ENCODE measurements at places on chromosomes 12 and 14. TPM values are rescaled to one million over a fixed set of nuclear protein-coding genes. Genes with fewer than 3 reads are reported as not detected.

CPNE8 gene
- 6.3 TPM for total RNA-seq

DNA sequence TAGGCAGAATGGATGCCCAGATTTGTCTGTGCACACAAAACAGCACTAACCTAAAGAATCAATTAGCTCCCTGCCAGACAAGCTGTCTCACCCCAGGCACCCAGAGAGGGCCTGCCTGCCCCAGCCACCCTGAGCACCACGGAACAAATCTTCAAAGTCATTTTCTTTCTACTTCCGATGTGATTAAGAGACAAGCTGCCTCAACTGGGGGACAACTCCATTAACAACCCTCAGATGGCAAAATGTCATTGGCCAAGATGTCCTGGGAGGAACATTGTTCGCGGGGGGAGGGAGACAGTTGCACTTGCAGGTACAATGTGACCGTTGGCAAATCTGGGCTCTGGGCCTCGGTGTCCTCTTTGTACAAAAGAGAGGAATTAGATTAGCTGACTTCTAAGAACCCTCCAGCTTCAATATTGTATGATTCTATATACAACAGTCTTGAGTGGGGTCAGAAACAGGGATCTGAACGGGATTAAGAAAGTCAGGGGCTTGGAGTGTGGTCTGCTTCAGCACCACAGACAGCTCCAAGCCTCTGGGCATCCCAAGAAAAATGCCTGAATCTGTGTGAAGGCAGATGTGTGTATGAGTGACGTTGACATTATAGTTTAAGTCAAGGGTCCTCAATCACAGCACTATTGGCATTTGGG, 42.8 kb upstream of the CMKLR1 start:
- H3K4me3 ChIP-seq: no peak overlapping the region
- no peak for DNase-seq

- H3K27me3 ChIP-seq: no peaks in the 10 kb centered on the region
- no peak overlapping the region for H3K4me3 ChIP-seq
- no peak overlapping the region for H3K27ac ChIP-seq
- DNase-seq: no peak
- H3K4me1 ChIP-seq: peaks cover 36% of the 10 kb centered on the region
Observed at GRCh38 chr14:50057331-50057730, 59.0 kb downstream of the VCPKMT start.

GYS2 gene
- total RNA-seq: not detected

DNA sequence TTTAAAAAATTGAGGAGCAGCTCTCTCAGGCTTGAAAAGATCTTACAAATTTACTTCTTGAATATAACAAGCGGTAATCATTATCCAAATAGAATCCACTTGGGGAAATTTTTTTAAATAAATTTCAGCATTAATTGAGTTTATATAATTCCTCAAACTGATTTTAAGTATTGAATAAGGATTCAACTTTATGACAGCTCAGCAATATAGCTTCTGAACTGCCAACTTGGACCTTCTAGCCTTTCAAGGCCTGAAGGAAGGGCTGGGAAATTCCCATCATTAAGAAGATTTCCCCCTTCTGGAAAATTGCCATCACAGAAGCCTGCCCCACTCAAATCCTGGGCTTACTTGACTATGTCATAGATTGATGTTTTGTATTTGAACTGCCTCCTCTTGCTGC, 57.5 kb upstream of the GARIN2 start:
- no peaks in the 10 kb centered on the region for H3K27me3 ChIP-seq
- H3K4me3 ChIP-seq: no peak overlapping the region
- no peaks in the 10 kb centered on the region for H3K4me1 ChIP-seq
- H3K36me3 ChIP-seq: no peaks in the 10 kb centered on the region

DNA sequence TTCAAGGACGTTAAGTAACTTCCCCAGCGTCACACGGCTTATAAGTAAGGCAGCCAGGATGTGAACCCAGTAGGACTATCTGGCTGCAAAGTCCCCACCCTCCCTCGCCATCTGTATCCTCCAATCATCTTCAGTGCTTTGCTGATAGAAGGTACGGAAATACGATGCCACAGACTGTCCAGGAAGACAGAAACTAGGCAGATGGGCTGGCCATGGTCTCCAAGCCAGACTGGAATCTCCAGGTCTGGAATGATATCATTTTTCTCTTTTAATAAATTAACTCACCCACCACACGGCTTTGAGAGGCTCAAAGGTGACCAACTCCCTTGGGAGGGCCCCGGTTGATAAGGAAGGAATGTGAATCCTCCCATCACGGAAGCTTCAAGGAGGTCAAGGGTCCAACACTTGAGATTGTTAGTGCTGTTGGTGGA, 16.3 kb upstream of the BDKRB1 start:
- no peaks in the 10 kb centered on the region for H3K27me3 ChIP-seq
- no peak overlapping the region for H3K4me3 ChIP-seq
- DNase-seq: no peak
- no peaks in the 10 kb centered on the region for H3K36me3 ChIP-seq

DNA sequence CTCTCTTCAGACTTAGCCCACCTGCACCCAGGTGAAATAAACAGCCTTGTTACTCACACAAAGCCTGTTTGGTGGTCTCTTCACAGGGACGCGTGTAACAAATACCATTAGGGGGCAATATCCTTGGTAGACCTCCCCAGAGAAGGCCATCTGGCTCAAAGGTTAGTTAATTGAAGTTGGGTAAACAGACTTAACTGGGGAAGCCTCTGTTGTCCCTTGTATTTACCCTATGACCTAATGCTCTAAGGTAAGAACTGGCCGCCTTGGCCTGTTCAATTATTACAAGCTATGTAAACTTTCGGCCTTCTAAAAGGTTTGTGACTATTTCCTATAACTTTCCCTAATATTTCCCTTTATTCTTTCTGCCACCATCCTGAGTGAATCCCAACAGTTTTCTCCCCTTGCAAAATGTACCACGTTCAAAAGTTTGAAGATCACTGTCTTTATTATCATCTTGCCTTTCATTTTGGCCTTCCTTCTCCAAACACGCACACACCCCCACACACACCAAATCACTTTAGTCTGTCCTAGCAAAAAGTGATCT, 15.3 kb upstream of the LYZ start:
- no peak overlapping the region for H3K4me3 ChIP-seq
- H3K27me3 ChIP-seq: no peaks in the 10 kb centered on the region
- peaks cover 47% of the 10 kb centered on the region for H3K4me1 ChIP-seq
- H3K36me3 ChIP-seq: no peaks in the 10 kb centered on the region
- H3K27ac ChIP-seq: no peak overlapping the region

DNA sequence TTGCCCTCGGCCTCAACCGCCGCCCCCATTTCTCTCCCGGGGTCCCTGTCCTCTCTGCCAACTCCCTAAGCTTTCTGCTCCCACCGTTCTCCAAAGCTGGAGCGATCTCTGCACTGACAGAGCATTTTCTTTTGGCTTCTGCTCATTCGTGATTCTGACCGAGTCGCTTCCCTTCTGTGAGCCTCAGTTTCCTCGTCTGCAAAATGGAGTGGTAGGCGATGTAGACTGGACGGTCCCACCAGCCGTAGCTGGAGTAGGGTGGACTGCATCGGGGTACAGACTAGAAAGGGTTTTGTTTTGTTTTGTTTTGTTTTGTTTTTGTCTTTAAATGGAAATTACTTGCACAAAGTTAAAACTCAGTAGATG, 2.4 kb downstream of the VSX2 start:
- no peak for DNase-seq
- no peak overlapping the region for H3K4me3 ChIP-seq
- H3K27ac ChIP-seq: no peak overlapping the region
- H3K36me3 ChIP-seq: no peaks in the 10 kb centered on the region
- H3K4me1 ChIP-seq: peaks cover 6% of the 10 kb centered on the region
- peaks cover 55% of the 10 kb centered on the region for H3K27me3 ChIP-seq

DNA sequence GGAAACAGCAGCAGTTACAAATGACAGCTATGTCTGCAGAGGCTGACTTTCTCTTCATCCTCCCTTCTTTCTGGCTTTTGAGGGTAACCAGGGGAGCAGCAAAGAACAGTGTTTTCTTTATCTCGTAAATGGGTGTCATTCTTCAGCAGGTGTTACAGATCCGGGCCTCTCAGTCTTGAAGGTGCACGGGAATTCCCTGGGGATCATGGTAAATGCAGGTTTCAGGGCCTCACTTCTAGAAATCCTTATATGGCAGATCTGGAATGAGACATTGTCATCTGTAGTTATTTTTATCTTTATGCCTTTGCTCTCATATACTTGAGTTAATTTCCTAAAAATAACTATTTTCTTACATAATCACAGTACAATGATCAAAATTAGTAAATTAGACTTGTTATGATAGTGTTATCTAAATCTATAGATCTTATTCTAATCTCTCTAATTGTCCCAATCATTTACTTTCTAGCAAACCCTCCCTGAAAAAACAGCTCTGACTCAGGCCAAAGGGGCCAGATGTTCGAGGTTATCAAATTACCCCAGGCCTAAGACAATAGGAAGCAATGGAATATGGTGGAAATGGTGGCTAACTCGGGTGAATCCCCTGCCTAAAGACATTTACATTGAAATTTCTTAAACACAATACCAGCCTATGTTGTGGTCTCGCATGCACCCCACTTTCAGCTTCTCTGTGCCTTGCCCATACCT, 145.0 kb downstream of the CAND1 start:
- no peaks in the 10 kb centered on the region for H3K27me3 ChIP-seq
- H3K4me3 ChIP-seq: no peak overlapping the region
- no peaks in the 10 kb centered on the region for H3K4me1 ChIP-seq
- H3K36me3 ChIP-seq: no peaks in the 10 kb centered on the region
- DNase-seq: no peak
- H3K27ac ChIP-seq: no peak overlapping the region

AMIGO2 gene
- total RNA-seq: 16.6 TPM

- no peak overlapping the region for H3K4me3 ChIP-seq
- H3K27me3 ChIP-seq: no peaks in the 10 kb centered on the region
- no peak overlapping the region for H3K27ac ChIP-seq
- H3K4me1 ChIP-seq: no peaks in the 10 kb centered on the region
Observed at GRCh38 chr12:93167841-93168492, 209.8 kb upstream of the NUDT4 start.

C12orf76 gene
- 12.7 TPM for total RNA-seq

RAD9B gene
- total RNA-seq: 0.74 TPM

- H3K27ac ChIP-seq: peak overlapping the region; percentile 78
- H3K27me3 ChIP-seq: no peaks in the 10 kb centered on the region
- H3K36me3 ChIP-seq: no peaks in the 10 kb centered on the region
- H3K4me1 ChIP-seq: peaks cover 7% of the 10 kb centered on the region
- DNase-seq: no peak
Observed at GRCh38 chr12:52949413-52950331, 754 bp downstream of the KRT18 start.

DNA sequence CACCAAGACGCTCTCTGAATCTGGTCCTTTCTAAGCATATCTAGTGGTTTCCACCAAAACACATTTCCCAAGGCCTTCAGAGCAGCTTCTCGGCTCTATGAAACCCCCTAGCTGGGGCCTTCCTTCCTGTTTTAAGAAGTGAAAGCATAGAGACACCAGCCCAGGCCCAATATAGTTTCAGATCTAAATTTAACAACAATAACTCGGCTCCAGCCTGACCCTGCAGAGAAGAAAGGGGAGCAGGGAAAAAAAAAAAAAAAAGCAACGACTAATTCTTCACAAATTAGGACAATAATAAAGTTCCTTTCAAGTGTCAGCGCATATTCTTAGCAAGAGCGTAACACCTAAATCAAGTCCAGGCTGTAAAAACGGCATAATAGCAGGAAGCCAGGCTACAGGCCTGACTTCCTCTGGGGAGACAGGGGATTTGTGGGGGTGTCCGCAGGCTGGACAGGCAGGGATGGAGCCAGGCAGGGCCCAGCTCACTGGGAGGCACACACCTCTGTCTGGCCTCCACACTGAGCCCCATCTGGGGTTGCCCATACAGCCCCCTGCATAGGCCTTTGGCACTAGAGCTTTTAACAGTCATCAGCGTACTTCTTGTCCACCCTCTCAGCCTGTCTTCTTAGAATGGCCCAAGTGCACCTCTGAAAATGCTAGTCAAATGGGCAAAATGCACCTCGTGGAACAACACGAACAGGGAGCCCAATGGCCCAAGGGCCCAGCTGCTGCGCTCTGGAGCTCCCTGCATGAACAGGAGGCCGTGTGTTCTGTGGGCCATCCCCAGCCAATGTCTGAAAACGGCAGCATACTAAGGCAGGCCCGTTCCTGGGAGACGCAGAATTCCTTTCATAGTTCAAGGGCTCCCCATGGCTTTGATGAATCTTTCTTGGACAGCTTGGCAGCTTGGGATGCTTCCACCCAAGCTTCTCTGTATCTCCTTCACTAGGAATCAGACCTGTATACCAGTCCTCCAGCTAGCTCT, 772.9 kb downstream of the MED13L start:
- H3K4me1 ChIP-seq: no peaks in the 10 kb centered on the region
- H3K27ac ChIP-seq: no peak overlapping the region
- DNase-seq: no peak

- DNase-seq: no peak
- no peaks in the 10 kb centered on the region for H3K36me3 ChIP-seq
- no peak overlapping the region for H3K27ac ChIP-seq
- H3K4me1 ChIP-seq: no peaks in the 10 kb centered on the region
- no peaks in the 10 kb centered on the region for H3K27me3 ChIP-seq
- no peak overlapping the region for H3K4me3 ChIP-seq
Observed at GRCh38 chr14:88929656-88930436, 105.4 kb downstream of the TTC8 start.

DNA sequence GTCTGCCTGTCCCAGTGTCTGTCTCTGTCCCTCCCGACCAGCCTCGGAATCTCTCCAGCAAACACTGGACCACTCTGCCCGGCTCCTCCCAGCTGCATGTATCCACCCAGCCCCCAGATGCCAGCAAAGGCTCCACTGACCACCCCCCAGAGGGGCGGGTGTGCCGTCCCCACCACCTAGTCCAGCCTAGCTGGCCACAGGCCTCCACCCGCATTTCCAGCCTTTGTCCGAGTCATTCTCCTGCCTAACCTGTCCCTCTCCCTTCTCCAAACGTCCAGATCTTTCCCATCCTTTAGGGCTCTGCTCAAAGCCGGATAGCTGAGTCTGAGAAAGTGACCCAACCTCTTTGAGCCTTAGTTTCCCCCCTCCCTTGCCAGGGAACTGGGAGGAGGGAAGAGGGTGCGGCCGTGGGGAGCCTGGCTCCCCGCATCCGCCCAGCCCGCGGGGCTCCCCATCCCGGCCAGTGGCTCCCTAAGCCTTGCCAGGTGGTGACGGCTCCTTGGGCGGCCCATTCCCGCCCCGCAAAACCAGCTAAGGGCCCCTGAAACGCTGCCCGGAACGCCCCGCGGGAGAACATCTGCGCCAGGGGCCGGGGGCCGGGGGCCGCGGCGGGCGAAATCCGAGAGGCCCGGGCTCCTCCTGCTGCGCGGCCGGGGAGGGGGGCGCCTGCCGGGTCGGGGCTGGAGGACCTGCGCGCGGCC, 34.6 kb upstream of the ANKRD9 start:
- DNase-seq: no peak
- H3K36me3 ChIP-seq: no peaks in the 10 kb centered on the region
- no peak overlapping the region for H3K27ac ChIP-seq
- H3K27me3 ChIP-seq: peaks cover 8% of the 10 kb centered on the region

KRT72 gene
- not detected for total RNA-seq

GRCh38 chr12:20808521-20808920, 2.0 kb upstream of the SLCO1B3 start:
- H3K27me3 ChIP-seq: no peaks in the 10 kb centered on the region
- no peak overlapping the region for H3K27ac ChIP-seq
- no peak for DNase-seq
- H3K36me3 ChIP-seq: no peaks in the 10 kb centered on the region
- H3K4me3 ChIP-seq: no peak overlapping the region
- H3K4me1 ChIP-seq: no peaks in the 10 kb centered on the region

- no peak overlapping the region for H3K4me3 ChIP-seq
- no peaks in the 10 kb centered on the region for H3K27me3 ChIP-seq
- DNase-seq: no peak
- no peak overlapping the region for H3K27ac ChIP-seq
Observed at GRCh38 chr12:124548854-124549378, 18.5 kb downstream of the NCOR2 start.

- peak overlapping the region; percentile 96 for H3K4me3 ChIP-seq
- peak overlapping the region; percentile 95 for H3K27ac ChIP-seq
- no peaks in the 10 kb centered on the region for H3K27me3 ChIP-seq
- H3K36me3 ChIP-seq: no peaks in the 10 kb centered on the region
Observed at GRCh38 chr14:39102265-39102968, 618 bp downstream of the SEC23A start.

ARHGAP9 gene
- total RNA-seq: 116 TPM

Measured in CD8-positive, alpha-beta memory T cell (primary cell).